ENCODE measurements at places on chromosomes 7 and 10.
A peak's percentile ranks its signal among the peaks of the same experiment; 100 is the strongest.

GRCh38 chr10:1299041-1299726, 243.0 kb downstream of the WDR37 start:
- DNase-seq: no peak

GRCh38 chr10:71840958-71841335, 10.1 kb downstream of the PSAP start:
- DNase-seq: no peak

- DNase-seq: no peak
These were observed 170.6 kb downstream of the FZD1 start for GRCh38 chr7:91434836-91435235.

DNA sequence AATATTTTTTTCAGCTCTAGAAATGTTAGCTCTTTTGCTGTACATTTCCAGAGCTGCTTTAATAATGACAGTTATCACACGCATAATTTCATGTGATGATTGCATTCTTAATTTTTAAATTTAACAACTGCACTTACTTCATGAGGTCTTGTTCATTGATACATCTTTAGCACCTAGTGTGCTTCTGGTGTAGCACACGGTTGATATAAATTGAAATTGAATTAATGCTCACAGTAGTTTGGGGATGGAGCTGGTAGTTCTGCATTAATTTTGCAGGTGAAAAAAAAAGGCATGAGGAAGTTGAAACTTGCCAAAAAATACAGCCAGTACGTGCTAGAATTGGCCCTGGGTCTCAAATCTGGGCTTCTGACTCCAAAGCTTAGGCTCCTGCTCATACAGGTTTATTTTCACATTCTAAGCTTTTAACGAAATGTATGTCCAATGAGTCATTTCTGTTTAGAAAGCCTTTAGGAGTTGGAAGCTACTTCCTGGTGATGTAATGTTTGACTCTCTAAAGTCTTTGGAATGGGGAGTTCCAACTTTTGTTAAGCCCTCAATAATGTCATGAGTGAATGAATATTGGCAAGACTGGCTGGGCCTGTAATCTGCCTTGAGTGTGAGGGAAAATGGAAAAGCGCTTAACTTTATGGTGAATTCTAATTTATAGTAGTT, 62.5 kb downstream of the DAGLB start:
- peak; percentile 94 for DNase-seq

- no peak for DNase-seq
These were observed 6.2 kb upstream of the FRAT1 start for GRCh38 chr10:97312897-97313296.

- DNase-seq: no peak
These were observed 328.2 kb downstream of the GRID1 start for GRCh38 chr10:86038371-86038770.

GRCh38 chr7:37741776-37742175, 58.2 kb downstream of the GPR141 start:
- no peak for DNase-seq

DNA sequence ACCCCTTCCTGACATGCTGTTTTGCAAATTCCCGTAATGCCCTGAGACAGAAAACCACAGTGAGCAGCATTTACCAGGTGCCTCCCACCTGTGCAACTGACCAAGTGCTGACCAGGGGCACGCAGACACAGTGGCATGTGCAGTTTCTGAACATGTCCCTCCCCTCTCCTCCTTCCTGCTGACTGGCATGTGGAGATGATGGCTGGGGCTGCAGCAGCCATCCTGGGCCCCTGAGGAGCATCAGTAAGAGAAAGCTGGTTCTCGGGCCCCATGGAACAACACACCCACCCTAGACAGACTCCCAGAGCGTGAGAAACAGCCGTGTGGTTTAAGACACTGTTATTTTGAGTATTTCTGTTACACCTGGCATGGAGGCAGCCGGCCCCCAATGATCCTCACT, 66.2 kb upstream of the PDGFA start:
- no peak for DNase-seq

GRCh38 chr7:103134836-103135554, 13.9 kb downstream of the NAPEPLD start:
- DNase-seq: no peak

DNA sequence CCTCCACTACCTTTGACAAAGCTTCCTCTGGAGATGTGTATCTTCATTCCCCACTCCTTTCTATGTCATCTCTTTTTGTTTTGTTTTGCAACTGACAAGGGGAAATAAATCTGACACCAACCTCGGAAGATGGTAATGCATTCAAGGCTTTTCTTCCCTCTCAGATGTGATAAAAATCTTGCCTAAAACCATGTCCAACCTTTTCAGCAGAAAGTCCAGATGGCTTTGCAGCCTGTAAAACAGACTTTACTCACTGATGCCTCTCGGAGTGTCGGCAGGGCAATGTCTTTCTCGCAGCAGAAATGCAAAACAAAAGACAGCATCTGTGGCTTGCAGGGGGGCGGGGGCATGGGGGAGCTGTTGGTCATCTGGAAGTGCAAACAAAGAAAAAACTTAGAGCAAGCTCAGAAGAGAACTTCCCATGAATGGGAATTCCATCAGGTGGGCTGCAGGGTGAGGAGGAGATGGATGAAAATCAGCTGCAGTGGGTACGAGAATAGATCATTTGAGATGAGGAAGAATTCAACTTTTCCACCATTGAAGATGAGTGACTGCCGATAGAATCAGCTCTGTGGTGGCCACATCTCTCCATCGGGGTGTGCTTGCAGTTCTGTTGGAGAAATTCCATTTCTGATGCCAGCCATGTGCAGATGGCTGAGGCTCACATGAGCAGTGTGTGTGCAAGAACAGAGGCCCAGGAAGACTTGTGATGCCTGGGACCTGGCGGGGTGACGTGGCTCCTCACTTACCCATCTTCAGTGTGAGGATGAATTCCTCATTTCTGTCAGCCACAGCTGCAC, 237.7 kb downstream of the WDR37 start:
- DNase-seq: no peak

DNA sequence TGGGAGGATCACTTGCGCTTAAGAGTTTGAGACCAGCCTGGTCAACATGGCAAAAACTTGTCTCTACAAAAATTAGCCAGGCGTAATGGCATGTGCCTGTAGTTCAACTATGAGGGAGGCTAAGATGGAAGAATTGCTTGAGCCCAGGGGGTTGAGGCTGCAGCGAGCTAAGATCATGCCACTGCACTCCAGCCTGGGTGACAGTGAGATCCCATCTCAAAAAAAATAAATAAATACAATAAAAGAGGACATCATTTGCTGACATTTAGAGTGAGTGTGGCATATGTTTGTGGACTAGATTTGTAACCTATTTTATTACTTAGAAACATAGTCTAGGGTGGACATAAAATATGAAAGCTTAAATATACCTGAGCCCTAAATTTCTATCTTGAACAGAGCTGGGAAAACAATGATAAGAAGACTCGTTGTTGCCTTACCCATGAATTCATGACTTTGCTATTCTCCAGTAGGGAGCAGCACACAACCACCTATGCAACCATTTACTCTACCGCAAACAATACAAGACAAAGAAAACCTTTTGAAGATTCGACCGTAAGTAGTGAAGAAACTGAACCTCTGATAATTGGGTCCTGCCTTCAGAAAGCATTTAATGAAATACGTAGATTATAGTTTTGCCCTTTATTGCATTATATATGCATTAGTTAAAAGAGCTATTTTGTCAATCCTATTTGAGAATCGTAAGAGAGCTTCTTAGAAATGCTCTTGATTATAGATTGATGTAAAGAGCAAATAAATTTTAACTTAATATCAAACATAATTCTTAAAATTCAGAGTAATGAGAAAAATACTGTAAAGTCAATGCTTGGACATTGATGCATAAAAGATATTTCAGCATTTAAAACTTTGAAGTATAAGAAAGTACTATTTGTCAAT, 83.5 kb downstream of the GNAT3 start:
- DNase-seq: peak; percentile 62

DNA sequence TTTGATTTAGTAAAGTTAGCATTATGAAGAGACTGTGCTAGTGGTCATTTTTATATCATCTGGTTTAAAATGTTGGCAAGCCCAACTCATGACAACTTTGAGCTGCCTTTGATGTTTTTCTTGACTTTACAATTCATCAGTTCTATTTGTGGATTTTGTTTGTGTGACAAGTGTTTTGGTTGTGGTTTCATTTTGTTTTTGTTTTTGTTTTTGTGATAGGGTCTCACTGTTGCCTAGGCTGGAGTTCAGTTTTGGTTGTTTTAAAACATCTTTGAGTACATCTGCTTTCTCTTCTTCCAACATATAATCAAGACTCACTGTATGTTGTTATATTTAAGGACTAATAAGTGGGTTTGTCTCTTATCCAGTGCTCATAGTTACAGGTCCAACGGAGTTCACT, 17.6 kb upstream of the SFR1 start:
- no peak for DNase-seq

- DNase-seq: no peak
These were observed 171.7 kb downstream of the KIF20B start for GRCh38 chr10:89873055-89873454.

GRCh38 chr10:106296750-106297392, 867.6 kb downstream of the SORCS1 start:
- DNase-seq: no peak

DNA sequence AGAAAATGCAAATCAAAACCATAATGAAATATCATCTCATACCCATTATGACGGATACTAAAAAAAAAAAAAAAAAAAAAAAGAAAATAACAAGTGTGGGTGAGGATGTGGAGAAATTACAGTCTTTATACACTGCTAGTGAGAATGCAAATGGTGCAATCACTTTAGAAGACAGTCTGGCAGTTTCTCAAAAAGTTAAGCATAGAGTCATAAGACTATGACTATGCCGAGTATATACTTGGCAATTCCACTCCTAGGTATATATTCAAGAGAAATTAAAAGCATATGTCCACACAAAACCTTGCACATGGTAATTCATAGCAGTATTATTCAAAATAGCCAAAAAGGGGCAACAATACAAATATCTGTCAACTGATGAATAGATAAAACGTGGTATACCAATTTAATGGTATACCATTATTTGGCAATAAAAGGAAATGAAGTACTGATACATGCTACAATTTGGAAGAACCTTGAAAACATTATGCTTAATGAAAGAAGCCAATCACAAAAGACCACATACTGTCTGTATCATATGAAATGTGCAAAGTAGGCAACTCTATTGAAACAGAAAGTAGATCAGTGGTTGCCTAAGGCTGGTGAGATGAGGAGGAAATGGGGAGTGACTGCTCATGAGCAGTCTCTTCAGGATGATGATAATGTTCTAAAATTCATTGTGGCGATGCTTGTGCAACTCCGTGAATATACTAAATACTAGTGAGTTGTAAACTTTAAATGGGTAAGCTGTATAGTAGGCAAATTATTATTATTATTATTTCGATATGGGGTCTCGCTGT, 90.1 kb upstream of the NANOS1 start:
- no peak for DNase-seq

GRCh38 chr7:12607134-12607533, 36.6 kb downstream of the SCIN start:
- no peak for DNase-seq

DNA sequence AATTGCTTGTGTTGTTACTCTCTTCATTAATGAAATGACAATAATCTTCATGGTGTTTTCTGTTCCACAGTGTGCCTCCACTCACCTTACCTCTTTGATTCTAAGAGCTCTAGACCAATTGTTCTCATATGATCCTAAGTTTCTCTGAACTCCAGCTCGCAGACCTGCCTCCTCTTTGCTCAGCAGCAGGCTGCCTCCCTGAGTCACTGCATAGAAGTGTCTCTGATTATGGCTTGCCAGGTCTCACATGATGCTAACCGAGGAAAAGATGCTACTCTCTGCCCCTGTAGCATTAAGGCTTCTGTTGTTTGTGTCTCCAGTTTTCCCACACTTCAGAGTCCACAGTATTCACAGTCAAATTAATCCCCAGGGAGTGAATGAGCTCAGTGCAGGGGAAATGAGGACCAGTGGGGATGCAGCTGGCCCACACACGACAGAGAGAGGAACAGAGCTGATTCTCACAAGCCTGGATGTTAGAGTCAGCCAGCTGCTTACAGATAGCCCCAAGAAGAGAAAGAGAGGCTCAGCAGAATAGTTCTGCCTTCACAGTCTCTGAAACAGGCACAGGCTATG, 145.9 kb upstream of the EGR2 start:
- DNase-seq: no peak

DNA sequence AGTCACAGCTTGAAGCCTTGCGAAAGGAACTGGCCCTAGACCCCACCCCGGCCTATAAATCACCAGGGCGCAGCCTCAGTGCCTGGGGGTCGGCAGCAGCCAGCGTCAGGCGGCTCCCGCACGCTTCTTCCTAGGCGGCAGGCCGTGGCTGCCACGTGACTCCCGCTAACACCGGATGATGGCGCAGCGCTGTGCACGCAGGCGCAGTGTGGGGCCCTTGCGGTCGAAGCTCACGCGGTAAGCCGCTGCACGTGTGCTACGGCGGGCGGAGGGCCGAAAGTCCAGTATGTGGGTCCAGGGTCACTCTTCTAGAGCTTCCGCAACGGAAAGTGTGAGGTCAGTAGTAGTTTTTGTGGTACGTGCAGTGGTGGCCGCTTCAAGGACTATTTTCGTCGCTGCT, at the start of gene STK31:
Gene STK31, plus strand, starts transcription at position 220 of the 400 bp plus-strand sequence. Its CDS starts 67 bp downstream, at position 287.
- no peak for DNase-seq

Data from astrocyte of the cerebellum (primary cell).